ELR (cell line): ENCODE measurements at places on chromosomes 16 and 17.

DNA sequence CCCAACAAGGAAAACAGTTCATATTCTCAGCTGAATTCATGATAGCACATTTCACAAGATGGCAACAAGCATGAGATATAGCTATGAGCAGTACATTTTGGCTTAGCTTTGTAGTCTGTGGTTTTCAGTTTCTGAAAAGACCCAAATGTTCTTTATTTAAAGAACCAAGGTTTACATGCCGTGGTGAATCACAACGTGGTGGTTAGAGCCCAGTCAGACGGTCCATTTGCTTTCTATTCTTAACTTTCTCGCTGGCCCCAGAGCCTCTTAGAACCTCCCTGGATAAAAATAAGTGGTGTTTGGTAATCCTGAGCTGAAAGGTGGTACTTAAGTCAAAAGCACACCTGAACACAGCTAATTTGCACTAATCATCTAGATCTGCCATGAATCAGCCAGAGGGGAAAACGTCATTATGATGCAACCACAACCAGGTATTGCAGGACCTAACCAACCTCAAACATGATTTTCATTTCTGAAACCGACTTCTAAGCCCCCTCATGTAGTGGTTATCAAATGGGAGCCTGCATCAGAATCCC lies 18.6 kb upstream of the HAPSTR1 start:
- peak; percentile 86 for DNase-seq

- DNase-seq: no peak
Observed at GRCh38 chr17:72471296-72471695, 350.5 kb downstream of the SOX9 start.

- DNase-seq: no peak
Observed at GRCh38 chr17:13478326-13478830, 123.4 kb downstream of the HS3ST3A1 start.

- peak; percentile 62 for DNase-seq
Observed at GRCh38 chr17:57086069-57086930, 1.3 kb downstream of the AKAP1 start.

- no peak for DNase-seq
Observed at GRCh38 chr17:39082482-39082881, 69.0 kb downstream of the PLXDC1 start.

- DNase-seq: no peak
Observed at GRCh38 chr16:78405833-78406232, 306.4 kb downstream of the WWOX start.
